ENCODE measurements at places on chromosomes 12 and 14.

DNA sequence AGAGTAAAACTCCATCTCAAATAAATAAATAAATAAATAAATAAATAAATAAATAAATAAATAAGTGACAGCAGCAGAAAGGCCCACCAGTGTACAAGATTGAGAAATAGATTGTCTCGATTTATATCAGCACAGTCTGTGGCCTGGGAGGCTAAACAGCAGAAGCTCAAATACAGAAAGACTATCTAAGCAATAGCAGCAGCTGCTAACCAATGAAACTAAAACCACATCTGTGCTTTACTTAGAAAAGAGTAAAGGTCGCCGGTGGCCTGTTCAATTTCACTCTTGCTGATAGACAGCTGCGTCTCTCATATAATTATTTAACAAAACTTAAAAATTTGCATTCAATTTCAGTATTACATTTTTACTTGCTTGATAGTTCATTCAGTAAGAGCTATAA lies 325.7 kb downstream of the CEP128 start:
- DNase-seq, result no peak

DNA sequence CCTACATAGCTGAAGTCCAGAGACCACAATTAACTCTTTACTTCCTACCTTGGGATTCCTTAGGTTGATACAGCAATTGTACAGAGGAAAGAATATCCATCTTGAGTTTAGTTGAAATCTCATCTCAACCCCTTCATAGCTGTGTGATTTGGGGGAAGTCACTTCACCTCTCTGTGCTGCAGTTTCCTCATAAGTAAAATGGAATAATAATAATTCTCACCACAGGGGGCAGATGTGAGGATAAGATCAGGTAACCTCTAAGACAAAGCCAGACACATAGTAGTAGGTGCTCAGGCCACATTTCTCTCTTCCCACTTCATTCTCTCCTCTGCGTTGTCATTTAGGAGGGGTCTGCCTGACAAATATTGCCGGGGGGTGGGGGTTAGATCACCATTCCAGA lies 6.7 kb downstream of the FOXN4 start:
- DNase-seq, result no peak

DNA sequence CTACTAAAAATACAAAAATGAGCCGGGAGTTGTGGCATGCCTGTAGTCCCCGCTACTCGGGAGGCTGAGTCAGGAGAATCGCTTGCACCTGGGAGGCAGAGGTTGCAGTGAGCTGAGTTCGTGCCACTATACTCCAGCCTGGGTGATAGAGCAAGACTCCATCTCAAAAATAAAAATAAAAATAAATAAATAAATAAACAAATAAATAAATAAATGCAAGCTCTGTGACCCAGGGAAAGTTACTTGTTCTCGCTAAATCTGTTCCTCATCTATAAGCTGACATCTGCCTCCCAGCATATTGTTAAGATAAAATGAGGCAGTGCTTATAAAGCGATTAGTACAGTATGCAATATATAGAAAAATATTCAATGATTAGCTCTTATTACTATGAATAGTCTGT lies 56.4 kb upstream of the STK38L start:
- no peak for DNase-seq

DNA sequence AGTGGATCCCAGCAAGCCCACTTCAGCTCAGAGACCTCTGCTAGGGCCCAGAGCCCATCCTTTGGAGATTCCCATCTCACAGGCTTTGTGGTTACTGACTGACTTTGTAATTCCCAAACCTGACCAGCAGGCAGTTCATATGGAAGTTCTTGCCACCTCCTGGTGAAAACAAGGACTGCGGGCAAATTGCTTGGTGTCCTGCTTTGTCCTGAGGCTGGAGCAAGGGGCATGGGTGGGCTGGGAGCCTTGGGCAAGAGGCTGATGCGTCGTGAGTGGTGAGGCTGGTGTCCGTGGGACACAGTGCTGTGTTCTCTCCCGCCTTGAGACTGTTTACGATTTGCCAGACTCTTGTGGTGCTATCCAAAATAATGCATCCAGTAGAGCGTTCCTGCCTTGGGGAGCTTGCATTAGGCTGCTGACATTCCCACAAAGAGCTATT lies 91.0 kb downstream of the LRRC74A start:
- no peak for DNase-seq

DNA sequence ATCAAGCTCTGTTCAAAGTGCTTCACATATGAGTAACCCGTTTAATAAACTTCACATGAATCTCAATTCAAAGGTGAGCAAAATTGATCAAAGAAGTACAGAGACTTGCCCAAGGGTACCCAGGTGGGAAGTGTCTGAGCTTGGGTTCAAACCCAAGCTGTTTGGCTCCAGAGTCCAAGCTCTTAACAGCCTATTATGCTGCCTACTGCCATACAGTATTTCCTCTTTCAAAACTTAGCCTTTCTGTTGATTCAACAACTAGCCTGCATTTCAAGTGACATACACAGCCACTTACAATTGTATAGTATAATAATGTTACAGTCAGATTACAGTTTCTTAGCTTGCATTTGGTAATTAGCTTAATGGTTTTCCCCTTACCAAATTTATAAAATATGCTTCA lies 29.7 kb downstream of the FRMD6 start:
- DNase-seq, result no peak

- no peak for DNase-seq
These were observed 14.3 kb downstream of the FAM181A start for GRCh38 chr14:93941293-93941910.

GRCh38 chr12:32881107-32881506 lies 15.5 kb downstream of the PKP2 start:
- no peak for DNase-seq

GRCh38 chr12:22204391-22204790 lies 130.1 kb downstream of the ST8SIA1 start:
- no peak for DNase-seq

DNA sequence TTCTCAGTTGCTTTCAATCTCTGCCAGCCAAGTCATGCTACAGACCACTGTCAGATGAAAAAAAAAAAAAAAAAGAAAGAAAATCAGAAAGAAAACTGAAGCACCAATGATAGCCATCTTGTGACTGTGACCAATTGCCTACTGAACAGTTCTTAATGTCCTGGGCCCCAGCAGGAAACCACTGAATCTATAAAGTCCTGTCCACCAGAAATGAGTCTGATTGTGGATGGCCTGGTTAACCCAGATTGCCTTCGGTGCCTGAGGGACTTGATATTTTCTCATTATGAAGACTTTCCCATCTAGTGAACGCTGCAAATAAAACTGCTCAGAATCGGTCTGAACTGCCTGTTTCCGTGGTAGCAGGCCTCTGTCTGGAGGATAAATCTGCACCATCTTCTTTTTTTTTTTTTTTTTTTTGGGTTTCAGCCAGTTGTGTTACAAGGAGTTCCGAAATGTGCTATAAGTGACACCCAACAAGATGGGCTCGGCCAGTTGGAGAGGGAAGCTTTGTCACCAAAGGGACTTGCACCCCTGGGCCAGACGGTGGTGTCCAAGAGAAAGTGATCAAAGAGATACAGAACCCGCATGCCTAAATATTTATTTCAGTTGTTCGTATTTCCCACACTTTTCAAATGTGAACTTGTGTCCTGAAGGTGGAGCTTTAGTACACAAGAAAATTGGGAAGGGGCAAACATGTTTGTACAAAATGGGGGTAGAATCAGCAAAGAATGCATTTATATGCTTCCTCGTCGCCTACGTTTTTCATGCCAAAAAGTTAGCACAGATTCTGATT lies 3.0 kb upstream of the PLXNC1 start:
- DNase-seq, result no peak

DNA sequence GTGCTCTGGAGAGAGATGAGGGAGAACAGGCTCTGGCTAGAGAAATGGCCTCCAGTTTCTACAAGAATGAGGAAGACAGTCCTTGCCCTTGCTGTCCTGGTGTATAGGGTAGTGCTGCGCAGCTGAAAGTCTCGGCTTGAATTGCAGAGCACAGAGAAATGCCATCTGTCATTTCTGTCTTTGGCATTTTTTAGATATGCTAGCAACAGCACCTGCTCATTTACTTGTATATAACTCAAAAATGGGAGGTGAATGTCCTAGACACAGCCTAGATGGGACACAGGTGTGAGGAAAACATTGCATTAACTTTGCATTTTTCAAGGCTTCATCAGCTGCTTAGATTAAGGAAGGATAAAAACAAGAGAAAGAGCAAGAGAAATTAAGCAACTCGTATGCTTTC lies 35.8 kb downstream of the GPR19 start:
- no peak for DNase-seq

- peak; percentile 75 for DNase-seq
These were observed 25.2 kb downstream of the KRT8 start for GRCh38 chr12:52879394-52880351.

GRCh38 chr12:116594325-116595038 lies 35.3 kb downstream of the MAP1LC3B2 start:
- peak; percentile 82 for DNase-seq

DNA sequence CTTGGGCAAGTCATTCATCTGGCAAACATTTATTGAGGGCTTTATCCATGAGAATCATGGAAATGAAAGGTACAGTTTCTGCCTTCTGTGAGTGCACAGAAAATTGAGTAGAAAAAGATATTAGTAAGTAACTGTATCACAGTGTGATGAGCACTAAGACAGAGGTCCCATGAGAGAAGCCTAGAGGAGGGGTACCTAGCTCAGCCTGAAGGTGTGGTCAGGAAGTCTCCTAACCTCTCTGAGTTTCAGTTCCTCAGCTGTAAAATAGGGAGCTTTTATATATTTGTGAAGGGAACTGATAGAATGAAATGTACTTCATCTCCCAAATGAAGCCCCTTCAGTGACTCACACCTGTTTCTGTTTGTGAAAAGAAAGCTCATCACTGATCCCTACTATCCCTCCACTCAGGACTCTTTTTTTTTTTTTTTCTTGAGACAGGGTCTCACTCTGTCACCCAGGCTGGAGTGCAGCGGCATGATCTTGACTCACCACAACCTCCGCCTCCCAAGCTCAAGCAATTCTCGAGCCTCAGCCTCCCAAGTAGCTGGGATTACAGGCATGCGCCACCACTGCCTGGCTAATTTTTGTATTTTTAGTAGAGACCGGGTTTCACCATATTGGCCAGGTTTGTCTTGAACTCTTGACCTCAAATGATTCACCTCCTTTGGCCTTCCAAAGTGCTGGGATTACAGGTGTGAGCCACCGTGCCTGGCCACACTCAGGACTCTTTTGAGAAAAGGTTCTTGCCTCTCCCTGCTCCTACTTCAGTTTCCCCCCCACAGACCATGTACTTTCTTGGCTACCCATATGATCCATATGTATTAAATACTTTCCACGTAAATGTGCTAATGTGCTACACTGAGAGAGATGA lies 93.7 kb upstream of the FUT8 start:
- DNase-seq, result no peak

DNA sequence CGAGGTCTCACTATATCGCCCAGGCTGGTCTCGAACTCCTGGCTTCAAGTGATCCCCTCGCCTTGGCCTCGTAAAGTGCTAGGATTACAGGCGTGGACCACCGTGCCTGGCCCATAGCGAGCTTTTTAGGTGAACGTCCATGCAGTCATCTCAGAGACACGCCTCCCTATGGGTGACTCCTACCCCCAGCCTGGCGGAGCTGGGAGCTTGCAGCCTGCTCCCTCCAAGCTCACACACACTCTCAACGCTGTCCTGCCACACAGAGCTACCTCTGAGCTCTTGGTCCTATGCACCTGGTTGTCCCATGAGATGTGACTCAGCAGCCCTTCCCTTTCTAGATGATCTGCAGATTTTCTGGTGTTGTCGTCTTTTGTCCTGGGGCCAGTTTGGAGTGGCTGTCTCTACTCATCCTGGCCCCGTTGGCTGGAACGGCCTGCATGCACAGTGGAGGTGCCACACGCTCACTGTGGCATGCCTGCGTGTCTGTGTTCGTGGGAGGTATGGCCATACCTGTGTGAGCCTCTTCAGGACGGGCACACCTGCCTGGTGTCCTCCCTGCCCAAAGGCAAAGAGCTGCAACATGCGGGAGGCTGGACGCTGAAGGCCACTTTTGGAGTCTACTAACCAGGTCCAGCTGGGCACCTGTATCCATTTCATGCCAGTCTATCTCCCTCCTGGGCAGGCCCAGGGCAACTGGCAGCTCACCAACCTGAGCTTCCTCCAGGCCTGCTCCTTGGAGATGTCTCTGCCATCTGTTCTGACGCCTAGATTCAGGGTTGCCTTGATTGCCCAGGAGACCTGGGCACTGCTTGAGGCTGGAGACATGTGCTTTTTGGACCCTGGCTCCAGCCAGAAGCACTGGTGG lies 18.1 kb downstream of the CABP1 start:
- DNase-seq, result no peak

GRCh38 chr12:58313091-58313855 lies 371.9 kb downstream of the ATP23 start:
- no peak for DNase-seq

DNA sequence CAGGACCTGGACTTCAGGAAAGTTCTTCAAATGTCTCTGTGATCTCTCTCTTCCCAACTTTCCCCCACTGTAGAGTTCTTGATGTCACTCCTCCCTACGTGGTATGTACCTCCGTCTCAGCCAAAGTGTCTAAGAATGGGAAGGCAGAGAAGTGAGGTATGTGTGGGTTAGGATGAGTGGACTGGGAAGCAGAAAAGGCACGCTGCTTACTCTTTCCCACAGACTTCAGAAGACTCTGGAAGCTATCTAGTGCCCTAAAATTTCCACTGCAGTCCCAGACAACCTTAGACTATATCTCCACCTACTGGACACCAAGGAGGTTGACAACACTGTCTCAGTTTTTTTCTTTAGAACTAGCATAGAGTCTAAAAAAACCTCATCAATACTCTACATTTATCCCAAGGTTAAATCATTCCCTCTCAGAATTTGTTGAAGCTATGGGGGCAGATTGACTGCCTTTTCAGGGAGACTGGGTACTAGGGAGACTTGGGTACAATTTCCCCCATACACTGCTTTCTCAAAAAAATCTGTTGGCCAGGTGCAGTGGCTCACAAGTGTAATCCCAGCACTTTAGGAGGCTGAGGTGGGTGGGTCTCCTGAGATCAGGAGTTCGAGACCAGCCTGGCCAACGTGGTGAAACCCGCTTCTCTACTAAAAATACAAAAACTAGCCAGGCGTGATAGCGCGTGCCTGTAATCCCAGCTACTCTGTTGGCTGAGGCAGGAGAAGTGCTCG lies 20.6 kb upstream of the ITGA5 start:
- peak; percentile 17 for DNase-seq

DNA sequence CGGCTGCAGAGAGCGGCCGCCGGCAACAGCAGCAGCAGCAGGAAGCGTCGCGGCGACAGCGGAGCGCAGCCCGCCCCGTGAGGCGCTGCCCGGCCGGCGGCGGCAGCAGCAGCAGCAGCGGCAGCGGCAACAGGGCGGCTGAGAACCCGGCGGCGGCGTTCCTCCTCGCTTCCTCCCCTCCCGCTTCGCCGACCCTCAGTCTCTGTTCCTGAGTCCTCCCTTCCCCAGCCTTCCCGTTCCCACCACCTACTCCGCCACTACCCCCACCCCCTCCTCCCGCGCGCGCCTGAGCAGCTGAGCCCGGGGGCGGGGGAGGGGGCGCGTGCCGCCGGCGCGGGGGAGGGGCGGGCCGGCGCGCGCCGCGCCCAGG lies 310 bp downstream of the BICDL1 start:
- DNase-seq, result no peak

- no peak for DNase-seq
These were observed 203.4 kb upstream of the DDHD1 start for GRCh38 chr14:53356361-53357150.

GRCh38 chr14:90630171-90630806 lies 185.9 kb downstream of the TTC7B start:
- no peak for DNase-seq

All from activated CD4-positive, alpha-beta T cell treated with anti-CD3 and anti-CD28 coated beads, Interleukin-2, amount 10 ng/mL, durations not matched to agents 7 days and 5 days (primary cell).